ENCODE measurements at places on chromosomes 5 and 9.

DNA sequence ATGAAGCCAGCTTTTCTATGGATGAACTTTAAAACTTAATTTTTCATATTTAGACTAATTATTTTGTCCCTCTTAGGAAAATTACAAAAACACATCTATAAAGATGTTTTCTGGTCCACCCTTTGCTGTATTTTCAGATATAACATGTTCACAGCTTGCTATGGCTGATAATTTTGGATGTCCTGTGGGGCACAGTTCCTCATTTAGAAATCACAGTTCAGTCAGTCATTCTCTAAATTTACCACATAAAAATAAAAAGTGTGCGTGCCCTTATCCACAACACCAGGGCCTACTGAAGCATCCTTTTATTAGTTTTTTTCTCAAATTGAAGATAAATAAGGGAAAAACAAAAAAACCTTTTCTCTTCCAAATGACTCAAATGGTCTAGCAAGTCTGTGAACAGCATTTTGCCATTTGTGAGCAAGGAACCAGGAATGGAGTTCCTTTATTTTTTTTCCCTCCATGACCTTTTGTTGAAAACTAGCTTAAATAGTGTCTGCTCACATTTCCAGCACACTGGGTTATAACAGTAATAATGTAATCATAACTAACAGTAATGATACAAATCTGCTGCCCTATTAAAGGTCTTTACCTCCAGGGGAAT lies 87.1 kb downstream of the CEMIP2 start:
- DNase-seq = no peak

DNA sequence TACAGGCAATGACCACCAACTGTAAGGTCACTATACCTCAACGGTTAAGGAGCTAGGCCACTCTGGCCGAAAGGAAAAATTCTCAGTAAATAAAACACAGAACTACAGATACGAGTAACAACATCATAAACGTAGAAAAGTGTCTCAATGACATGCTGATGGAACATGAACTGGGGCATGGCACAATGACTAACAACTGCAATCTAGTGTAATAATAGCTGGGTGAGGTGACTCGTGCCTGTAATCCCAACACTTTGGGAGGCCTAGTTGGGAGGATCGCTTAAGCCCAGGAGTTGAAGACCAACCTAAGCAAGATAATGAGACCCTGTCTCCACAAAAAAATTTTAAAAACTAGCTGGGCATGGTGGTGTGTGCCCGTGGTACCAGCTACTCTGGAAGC lies 9.8 kb upstream of the RAPGEF6 start:
- no peak for DNase-seq

GRCh38 chr9:36787709-36788108 lies 215.0 kb downstream of the MELK start:
- DNase-seq = no peak

GRCh38 chr9:97362777-97363545 lies 48.9 kb upstream of the TDRD7 start:
- no peak for DNase-seq

- DNase-seq = no peak
Measured at GRCh38 chr9:22700171-22700570, 253.5 kb downstream of the DMRTA1 start.

DNA sequence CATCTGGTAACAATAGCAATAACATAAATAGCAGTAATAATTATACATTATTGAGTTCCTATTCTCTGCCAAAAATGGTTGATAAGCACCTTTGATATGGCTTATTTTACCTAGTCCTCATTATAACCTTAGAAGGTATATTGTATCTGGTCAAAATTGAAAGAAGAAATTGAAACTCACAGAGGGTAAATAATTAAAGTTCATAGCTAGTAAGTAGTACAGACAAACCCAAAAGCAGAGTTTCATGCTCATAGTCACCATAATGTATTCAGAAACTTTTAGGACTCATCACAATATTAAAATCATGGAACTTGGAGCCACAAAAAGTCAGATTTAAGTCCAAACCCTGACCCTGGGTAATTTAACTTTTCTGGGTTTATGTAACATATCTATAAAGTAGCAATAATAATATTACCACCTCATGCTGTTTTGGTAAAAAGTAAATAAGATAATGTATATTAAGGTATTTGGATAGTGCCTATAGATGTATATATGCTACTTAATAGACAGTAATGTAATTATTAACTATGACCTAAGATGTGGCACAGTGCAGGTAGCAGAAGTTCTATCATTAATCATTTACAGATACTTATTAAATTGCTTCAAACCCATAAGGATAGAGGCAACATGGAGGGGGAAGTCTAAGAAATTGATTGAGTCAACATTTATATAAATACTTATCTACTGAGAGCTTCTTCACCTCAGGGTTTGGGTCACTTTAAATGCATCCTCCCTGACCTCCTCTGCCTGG lies 32.4 kb downstream of the STK32A start:
- no peak for DNase-seq

- DNase-seq = no peak
Measured at GRCh38 chr5:126970517-126971017, 59.8 kb downstream of the MARCHF3 start.

DNA sequence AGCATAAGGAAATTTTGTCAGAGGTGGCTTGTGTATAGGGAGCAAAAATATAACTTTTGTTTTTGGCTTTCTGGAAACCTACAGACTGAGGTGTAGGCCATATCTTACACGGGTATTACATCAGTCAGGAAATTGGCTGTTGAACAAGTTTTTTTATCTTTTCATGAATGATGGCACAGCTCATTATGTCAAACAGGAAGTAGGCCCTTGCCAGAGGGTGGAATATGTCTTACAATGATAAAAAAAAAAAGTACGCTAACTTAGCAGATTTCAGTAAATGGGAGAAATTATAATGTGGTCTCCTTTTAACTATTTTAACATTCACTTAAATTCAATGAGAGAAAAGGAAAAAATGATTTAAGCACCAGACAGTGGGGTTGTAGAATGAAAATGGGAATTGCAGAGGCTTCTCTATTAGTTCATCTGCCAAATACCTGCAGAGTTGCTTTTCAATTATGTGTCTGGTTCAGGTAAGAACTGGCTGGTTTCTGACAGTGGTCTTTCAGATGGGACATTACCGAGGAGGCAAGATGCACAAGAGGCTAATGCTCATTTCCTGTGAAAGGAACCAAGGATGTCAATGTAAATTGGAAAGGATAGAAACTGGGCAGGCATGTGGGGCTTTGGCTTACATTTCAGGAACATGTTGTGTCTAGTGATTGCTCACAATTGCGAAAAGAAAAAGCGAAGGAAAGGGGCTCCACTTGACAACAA lies 169.9 kb downstream of the NNT start:
- no peak for DNase-seq
